Stimulated activated CD8-positive, alpha-beta memory T cell treated with anti-CD3 and anti-CD28 coated beads, Interleukin-2, amount 100 ng/mL, for 48 hours (primary cell): ENCODE measurements at places on chromosomes 1 and 21.

DNA sequence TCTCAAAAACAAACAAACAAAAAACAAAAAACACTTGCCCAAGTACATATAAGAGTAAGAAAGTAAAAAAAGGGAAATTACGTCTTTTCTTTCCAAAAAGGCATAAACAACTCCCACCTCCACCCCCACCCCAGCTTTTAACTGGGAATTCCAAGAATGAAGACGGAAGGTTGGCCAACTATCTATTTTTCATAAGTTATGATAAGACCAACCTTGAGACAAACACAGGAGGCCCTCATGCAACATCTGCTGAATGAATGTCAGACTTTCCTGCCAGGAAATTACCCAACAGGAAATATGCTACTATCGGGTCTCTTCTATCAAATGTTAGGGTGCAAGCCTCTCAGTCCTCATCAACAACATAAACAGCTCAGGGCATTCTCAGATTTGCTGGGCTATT lies 1.9 kb downstream of the BSDC1 start:
- no peak for DNase-seq

- no peak for DNase-seq
These were observed 5.1 kb downstream of the CTNNBIP1 start for GRCh38 chr1:9905010-9905409.

- no peak for DNase-seq
These were observed 266.2 kb upstream of the PLXNA2 start for GRCh38 chr1:208510192-208510952.

DNA sequence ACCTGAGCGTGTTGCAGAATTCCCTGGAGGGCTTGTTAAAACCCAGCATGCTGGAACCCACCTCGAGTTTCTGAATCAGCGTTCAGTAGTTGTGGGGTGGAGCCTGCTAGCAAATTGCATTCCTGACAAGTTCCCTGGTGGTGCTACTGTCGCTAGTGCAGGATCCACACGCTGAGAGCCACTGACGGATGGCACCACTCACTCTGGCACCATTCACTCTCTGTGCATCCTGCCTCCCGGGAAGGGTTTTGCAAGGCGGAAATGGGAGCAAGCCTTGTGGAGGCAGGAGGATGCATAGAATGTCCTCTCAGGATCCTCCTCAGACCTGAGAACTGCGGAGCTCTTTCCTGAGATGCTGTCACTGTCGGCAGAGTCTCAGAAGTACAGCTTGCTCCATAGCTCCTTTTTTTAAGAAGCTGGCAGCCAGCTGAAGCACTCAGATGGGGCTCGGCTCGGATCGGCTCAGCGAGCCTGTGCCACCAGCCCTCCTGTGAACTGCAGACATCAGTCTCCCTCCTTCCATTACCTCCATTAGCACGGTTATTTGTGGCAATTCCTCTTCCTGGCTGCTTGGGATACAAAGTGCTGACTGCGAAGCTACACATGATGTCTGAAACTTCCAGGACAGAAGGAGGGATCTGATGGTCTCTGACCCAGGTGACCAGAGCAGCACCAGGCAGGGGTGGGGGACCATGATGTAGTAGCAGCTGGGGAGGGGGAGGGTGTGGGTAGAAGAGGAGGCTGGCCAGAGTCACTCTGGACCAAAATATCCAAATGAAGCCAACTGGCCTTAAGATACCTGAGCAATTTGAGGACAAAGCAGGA lies 89.6 kb downstream of the C1orf94 start:
- no peak for DNase-seq

GRCh38 chr21:27581168-27581567 lies 614.3 kb upstream of the ADAMTS5 start:
- no peak for DNase-seq

DNA sequence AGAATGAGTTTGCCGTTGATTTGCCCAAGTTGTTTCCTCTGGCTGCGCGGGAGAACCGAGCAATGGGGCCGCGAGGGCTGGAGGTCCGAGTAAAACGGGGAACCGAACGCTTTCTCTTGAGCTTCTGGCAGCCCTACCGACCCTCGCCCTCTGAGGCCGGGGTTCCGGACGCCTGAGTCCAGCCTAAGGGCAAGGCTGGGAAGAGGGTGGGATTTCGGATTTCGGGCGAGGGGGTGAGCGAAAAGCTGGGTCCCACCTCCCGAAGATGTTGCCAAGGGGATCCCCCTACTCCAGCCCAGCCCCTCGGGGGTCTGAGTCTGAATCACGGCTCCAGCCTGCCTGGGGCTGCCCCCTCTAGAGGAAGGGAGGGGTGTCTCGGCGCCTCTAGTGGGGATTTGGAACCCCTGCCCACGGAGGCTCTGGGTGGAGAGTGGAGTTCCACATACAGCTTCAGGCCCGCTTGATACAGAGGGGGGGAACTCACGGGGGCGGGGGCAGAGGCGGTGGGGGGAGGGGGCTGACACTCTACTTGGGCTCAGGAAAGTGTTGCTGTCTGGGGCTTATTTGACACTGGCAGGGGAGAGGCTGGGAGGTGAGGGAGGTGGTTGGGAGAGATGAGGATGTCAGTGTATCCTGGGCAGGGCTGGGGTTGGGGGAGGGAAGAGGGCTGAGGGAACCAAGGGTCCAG lies 617 bp downstream of the KIRREL1 start:
- no peak for DNase-seq

GRCh38 chr1:233655301-233655740 lies 41.4 kb downstream of the KCNK1 start:
- DNase-seq = no peak

DNA sequence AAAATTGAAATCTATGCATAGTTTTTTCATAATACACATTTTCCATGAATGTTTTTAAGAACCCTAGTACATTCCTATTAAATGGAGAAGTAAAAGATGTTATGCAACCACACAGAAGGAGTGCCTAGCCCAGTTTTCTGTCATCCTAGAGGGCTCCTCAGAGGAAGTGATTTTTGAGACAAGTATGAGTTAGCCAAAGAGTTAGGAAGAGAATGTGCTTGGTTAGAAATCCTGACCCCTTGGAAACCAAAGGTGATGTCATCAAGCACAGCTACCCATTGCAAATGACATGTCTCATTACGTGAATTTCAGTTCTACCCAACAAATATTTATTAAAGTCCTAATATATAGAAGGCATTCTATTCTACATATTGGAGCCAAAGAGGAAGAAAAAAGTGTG lies 88.9 kb upstream of the TNFSF4 start:
- no peak for DNase-seq
